Mesenchymal stem cell (in vitro differentiated cells and primary cell): ENCODE measurements at places on chromosomes 1 and 21.

- H3K27me3 ChIP-seq, result peaks cover 3% of the 10 kb centered on the region
- no peaks in the 10 kb centered on the region for H3K4me1 ChIP-seq
- no peak overlapping the region for H3K4me3 ChIP-seq
- no peak for DNase-seq
Measured at GRCh38 chr1:29800522-29800956, 564.2 kb downstream of the PTPRU start.

- DNase-seq, result no peak
- no peak overlapping the region for H3K27ac ChIP-seq
- no peak overlapping the region for H3K4me3 ChIP-seq
- H3K4me1 ChIP-seq, result no peaks in the 10 kb centered on the region
- no peaks in the 10 kb centered on the region for H3K27me3 ChIP-seq
Measured at GRCh38 chr1:86508583-86508969, 38.3 kb upstream of the CLCA4 start.

GRCh38 chr1:50570066-50570468, 146.8 kb upstream of the DMRTA2 start:
- H3K27ac ChIP-seq, result no peak overlapping the region
- H3K36me3 ChIP-seq, result no peaks in the 10 kb centered on the region
- no peak for DNase-seq

- no peak overlapping the region for H3K4me3 ChIP-seq
- H3K4me1 ChIP-seq, result peaks cover 42% of the 10 kb centered on the region
- DNase-seq, result no peak
- H3K36me3 ChIP-seq, result no peaks in the 10 kb centered on the region
Measured at GRCh38 chr21:38439426-38439825, 58.9 kb downstream of the ERG start.

- no peaks in the 10 kb centered on the region for H3K4me1 ChIP-seq
- DNase-seq, result no peak
- H3K4me3 ChIP-seq, result no peak overlapping the region
- no peak overlapping the region for H3K27ac ChIP-seq
- no peaks in the 10 kb centered on the region for H3K27me3 ChIP-seq
- no peaks in the 10 kb centered on the region for H3K36me3 ChIP-seq
Measured at GRCh38 chr21:17823846-17824245, 4.7 kb upstream of the C21orf91 start.

DNA sequence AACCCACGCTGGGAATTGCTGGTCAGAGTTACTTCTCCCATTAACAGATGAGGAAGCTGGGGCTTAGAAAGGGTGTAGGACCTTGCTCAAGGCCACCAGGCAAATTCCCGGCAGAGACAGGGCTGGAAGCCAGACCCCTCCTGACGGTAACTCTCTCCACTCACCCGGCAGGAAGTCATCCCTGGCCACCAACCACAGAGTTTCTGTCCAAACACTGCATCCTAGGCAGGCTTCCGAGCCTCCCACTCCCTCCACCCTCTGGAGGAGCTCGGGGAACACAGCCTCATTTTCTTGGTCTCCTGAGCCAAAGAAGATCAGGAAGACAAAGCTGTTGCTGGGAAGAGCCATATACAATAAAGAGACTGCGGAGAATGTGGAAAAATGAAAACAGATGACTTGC, 25.0 kb upstream of the ZNF436 start:
- peak overlapping the region; percentile 52 for H3K4me3 ChIP-seq
- peak overlapping the region; percentile 89 for H3K27ac ChIP-seq
- H3K36me3 ChIP-seq, result no peaks in the 10 kb centered on the region
- H3K4me1 ChIP-seq, result peaks cover 14% of the 10 kb centered on the region
- DNase-seq, result peak; percentile 96

DNA sequence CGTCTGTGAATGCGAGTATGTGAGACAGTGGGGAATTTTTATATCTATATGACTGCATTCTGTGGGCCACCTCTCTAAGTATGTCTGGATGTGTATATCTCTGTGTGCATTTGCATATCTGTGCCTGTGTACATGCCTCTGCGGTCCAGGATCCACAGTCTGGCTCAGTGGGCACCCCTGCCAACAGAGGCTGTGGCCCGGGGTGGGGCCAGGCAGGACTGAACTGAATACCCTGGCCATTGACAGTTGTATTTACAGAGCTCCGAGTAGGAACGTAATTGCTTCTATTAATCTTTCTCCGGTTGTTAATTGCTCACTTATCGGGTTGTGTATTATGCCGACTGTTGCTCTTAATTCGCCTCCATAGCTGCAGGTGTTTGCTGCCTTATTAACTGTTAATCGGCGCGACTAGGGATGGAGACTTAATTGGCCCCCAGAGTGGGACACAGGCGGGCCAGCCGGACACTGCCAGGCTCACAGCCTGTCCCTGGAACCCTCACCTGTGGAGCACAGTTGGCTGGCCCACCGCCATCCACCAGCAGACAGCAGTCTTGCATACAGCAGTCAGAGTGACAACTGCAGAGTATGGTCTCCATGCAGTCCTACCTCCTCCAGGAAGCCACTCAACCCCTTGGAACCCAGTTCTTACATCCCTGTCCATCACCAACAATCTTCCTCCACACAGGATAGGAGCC, 22.4 kb upstream of the ADGRB2 start:
- peaks cover 5% of the 10 kb centered on the region for H3K27me3 ChIP-seq
- H3K4me1 ChIP-seq, result peaks cover 9% of the 10 kb centered on the region
- H3K27ac ChIP-seq, result no peak overlapping the region
- peaks cover 2% of the 10 kb centered on the region for H3K36me3 ChIP-seq
- no peak for DNase-seq

GRCh38 chr1:230334447-230334837, 91.7 kb downstream of the PGBD5 start:
- peaks cover 22% of the 10 kb centered on the region for H3K27me3 ChIP-seq
- no peak overlapping the region for H3K4me3 ChIP-seq

DNA sequence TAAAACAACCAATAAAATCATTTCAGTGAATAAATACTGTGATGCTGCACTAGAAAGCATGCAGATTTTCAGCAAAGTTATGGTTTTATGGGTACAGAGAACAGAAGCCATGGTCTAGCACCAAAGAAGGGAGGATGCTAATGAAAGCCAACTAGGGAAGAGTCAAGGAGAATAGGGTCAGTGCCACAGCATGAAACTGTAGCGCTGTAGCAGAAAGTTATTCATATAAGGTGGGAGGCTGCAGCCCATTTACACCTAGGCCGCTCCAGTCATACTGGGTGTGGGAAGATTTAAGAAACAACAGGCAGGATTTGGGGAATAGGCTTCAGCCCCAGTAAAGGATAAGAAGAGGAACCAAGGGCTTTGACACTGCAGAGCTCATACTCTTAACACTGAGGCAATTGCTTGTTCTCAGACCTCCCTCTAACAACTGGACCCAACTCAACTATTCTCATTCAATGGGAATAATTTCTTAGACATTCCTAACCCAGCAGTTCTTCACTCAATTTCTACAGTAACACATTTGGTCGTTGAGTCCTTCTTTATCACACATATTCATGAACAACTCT, 4.4 kb downstream of the IFI16 start:
- H3K36me3 ChIP-seq, result peaks cover 5% of the 10 kb centered on the region
- H3K27ac ChIP-seq, result no peak overlapping the region
- no peak for DNase-seq
- H3K4me3 ChIP-seq, result peak overlapping the region; percentile 86

DNA sequence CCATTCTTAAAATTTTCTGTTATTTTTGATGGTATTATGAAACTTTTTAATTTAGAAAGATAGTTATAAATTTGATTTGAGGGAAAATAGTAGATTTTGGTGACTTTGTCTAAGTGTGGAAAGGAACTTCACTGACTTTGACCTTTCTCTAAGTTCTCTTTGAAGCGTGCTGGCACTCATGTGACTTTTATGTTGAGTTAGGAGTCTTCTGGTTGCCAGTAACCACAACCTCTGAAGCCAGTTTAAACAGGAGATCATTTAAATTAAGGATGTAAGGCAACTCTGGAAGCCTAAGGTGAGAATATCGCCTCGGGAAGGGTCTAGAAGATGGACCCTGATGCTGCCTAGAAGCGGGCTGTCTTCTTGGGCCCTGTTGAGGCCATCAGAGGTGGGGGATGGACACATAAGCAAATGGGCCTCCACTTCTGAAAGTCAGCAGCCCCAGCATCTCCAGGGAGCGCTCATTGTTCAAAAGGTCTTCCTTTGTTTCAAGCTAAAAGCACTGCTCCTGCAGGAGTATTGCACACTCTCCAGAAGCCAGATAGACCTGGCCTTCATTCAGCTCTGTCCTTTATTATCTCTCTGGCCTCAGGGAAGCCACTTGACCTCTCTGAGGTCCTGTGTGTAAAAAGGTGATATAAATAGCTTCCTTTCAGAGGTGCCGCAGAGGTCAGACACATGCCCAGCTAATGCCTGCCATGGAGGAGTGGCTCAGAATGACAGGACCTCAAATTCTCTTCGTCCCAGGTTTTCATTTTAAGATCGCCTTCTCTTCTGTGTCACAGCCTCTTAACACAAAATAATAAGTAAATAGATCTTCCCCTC, 5.1 kb upstream of the RCAN1 start:
- no peak overlapping the region for H3K4me3 ChIP-seq
- H3K36me3 ChIP-seq, result no peaks in the 10 kb centered on the region
- H3K27me3 ChIP-seq, result peaks cover 9% of the 10 kb centered on the region
- H3K4me1 ChIP-seq, result no peaks in the 10 kb centered on the region

- H3K4me1 ChIP-seq, result peaks cover 79% of the 10 kb centered on the region
- DNase-seq, result no peak
- no peak overlapping the region for H3K27ac ChIP-seq
- no peak overlapping the region for H3K4me3 ChIP-seq
- no peaks in the 10 kb centered on the region for H3K27me3 ChIP-seq
Measured at GRCh38 chr1:2466270-2466665, 9.8 kb upstream of the PLCH2 start.

GRCh38 chr1:66278260-66279021, 255.5 kb upstream of the SGIP1 start:
- H3K36me3 ChIP-seq, result no peaks in the 10 kb centered on the region
- no peak for DNase-seq
- H3K27ac ChIP-seq, result no peak overlapping the region

DNA sequence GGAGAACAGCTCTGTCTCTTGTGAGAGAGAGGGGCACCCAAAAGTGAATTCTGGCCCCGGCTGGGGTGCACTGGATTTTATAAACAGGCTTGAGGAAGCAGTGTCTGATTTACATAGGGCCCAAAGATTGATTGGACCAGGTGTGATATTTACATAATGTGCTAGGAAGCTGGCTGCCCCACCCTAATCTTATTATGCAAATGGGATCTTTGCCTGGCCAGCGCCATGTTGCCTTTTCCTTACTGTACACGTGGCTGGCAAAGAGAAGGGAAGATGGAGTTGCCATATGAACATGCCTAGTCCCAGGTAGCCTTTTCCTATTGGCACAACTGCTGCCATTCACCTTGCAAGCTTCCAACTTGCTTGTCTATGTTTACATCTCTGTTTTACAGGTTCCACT, 29.0 kb upstream of the CFHR4 start:
- no peaks in the 10 kb centered on the region for H3K27me3 ChIP-seq
- H3K27ac ChIP-seq, result no peak overlapping the region
- H3K36me3 ChIP-seq, result no peaks in the 10 kb centered on the region
- H3K4me3 ChIP-seq, result no peak overlapping the region
- H3K4me1 ChIP-seq, result no peaks in the 10 kb centered on the region
- no peak for DNase-seq

DNA sequence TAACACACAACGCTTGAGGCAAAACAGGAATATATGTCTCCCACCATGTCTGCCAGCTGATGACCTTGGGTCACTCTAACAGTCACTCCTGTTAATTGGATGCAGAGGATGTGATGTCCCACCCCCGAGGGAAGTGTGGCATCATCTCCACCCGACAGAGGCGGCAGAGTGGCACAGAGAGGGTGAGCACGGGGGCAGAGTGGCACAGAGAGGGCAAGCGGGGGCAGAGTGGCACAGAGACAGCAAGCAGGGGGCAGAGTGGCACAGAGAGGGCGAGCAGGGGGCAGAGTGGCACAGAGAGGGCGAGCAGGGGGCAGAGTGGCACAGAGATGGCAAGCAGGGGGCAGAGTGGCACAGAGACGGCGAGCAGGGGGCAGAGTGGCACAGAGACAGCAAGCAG, 44.3 kb downstream of the DISP3 start:
- DNase-seq, result no peak
- H3K4me1 ChIP-seq, result no peaks in the 10 kb centered on the region
- no peak overlapping the region for H3K27ac ChIP-seq
- H3K4me3 ChIP-seq, result no peak overlapping the region
- no peaks in the 10 kb centered on the region for H3K36me3 ChIP-seq
- no peaks in the 10 kb centered on the region for H3K27me3 ChIP-seq

- no peak overlapping the region for H3K27ac ChIP-seq
- peak; percentile 74 for DNase-seq
- no peak overlapping the region for H3K4me3 ChIP-seq
- H3K27me3 ChIP-seq, result peaks cover 24% of the 10 kb centered on the region
- no peaks in the 10 kb centered on the region for H3K4me1 ChIP-seq
Measured at GRCh38 chr1:56798053-56798471, 21.1 kb downstream of the FYB2 start.

DNA sequence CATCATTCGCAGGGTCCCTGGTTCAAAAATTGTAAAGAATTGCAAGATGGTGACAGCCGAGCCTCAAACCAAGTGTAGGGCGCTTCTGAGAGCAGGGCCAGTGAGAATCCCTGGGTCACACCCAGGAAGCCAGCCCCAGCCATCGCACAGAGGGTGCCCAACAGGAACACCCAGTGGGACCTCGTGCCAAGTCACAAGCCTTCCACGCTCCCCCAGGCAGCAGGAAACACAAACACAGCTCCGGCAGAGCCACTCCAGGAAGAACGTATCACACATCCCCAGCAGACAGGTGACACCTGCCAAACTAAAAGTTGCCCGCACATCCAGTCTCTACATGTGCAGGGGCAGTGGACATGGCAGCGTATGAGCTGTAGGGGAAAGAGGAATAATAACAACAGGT, 20.2 kb downstream of the DHRS3 start:
- no peaks in the 10 kb centered on the region for H3K36me3 ChIP-seq
- peaks cover 23% of the 10 kb centered on the region for H3K4me1 ChIP-seq
- H3K27me3 ChIP-seq, result no peaks in the 10 kb centered on the region

- H3K4me3 ChIP-seq, result peak overlapping the region; percentile 63
- H3K27ac ChIP-seq, result peak overlapping the region; percentile 95
- H3K4me1 ChIP-seq, result peaks cover 14% of the 10 kb centered on the region
- H3K27me3 ChIP-seq, result no peaks in the 10 kb centered on the region
- peaks cover 58% of the 10 kb centered on the region for H3K36me3 ChIP-seq
- peak; percentile 77 for DNase-seq
Measured at GRCh38 chr1:234607109-234608024, 2.6 kb downstream of the IRF2BP2 start.

DNA sequence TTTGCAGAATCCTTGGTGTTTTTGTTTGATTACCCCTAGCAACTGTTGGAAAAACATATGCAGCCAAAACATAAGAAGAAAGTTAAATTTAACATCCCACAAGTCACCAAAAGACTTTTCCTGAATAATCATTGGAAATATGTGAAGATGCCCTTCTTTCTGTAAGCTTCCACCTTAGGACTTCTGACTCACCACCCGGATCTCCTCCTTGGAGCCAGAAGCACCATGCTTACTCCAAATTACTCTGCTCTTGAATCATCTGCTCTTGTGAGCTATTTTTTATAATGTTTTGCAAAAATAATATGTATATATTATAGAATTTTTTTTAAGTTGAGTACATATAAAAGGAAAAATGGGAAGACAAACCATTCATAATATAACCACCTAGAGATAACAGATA, 391.7 kb downstream of the KCTD3 start:
- DNase-seq, result peak; percentile 4
- H3K27ac ChIP-seq, result no peak overlapping the region
- no peak overlapping the region for H3K4me3 ChIP-seq
- peaks cover 3% of the 10 kb centered on the region for H3K27me3 ChIP-seq
- no peaks in the 10 kb centered on the region for H3K4me1 ChIP-seq
